ENCODE measurements at places on chromosomes 1 and 21.

- DNase-seq = no peak
These were observed 42.2 kb upstream of the ZNF326 start for GRCh38 chr1:89952605-89953130.

GRCh38 chr1:97340951-97341350 is 579.9 kb downstream of the DPYD start:
- DNase-seq = no peak

GRCh38 chr1:209307846-209308245 is 275.7 kb upstream of the CAMK1G start:
- DNase-seq = no peak

DNA sequence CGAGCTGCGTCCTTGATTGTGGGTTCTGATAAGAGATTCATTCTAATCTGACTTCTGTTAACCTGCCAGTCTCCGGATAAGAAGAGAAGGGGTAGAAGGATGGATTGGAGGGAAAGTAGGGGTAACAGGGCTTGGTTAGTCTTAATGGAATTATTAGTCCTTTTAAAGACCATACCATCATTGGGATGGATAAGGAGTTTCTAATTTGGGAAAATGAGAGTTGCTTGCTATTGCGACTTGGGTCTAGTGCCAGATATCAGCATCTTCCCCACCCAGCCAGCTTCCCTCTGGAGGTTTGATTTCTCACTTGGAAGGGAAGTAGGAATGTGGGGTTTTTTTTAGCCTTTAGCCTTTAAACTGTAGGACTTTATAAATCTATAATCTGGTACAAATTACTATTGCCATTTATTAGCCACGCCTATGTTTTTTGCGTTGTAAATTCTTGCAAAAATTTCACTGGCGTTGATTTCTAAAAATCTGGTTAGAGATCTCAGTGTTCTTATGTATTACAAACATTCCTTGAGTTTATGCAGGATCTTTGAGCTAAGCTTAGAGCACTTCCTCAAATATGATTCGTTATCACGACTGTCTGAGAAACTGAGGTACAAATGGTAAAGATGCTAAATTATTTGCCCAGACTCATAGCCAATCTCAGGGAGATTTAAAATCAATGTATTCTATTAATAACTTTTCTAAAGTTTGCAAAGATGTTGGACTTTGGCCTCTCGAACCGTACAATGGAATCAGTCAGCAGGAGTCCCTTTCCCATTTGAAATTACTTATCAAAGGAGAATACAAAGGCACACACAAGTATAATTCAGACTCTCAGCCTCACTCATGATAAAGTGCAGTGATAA is 1.3 kb downstream of the FAM20B start:
- no peak for DNase-seq

DNA sequence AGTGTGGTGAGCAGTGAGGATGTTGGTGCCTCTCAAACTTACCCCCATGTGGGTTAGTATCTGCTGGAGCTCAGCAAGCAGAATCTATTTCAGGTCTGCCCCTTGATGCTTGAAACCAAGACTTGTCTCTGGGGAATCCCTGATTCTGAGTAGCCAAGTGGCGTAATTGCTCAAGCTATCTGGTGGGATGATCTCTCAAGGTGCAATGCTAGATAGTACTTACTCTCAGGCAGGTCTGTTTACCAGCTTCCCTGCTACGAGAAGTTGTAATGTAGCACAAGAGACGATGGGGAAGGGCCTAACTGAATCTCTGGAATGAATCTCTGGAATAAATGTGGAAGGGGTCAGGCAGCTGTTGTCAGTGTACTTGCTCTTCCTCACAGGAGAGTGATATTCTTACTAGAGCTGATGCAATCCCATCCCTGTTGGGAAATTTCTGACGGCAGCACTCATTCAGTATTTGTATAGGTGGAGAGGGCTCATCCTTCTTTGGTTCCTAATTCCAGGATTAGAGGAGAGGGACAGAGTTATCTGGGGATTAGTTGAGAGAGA is 65.4 kb downstream of the MACF1 start:
- DNase-seq = no peak

DNA sequence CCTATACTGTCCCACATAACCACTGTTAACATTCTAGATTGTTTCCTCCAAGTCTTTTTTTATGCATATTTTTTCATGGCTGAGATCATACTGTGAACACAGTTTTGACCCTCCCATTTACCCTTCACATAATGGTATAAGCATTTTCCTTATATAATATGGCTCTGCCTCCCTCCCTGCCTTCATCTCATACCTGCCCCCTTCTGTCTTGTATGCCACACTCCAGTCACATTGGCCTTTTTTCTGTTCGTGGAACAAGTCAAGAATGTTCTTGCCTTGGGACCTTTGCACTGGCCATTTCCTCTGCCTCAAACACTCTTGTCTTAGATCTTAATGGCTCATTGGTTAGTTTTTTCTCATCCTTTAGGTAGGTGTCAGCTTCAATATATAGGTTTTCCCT is 24.3 kb upstream of the ELAVL4 start:
- DNase-seq = no peak

- DNase-seq = no peak
These were observed 126.2 kb upstream of the ETS2 start for GRCh38 chr21:38679534-38679933.

DNA sequence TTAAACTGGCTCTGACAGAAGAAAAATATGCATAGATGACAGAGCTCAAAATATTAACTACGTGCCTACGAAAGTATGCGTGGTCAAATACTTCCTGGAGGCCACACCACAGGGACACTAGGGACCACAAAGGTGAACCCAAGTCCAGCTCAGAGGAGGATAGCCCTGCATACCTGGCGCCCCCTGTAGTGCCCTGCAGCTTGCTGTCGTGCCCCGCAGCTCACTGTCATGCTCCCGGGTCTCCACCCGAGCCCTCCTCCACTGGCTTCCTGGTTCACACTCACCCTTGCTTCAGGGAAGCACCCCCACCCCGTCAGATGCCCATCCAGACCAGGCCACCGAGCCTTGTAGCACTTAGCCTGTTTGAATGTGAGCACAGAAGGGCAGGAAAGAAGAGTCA is 16.7 kb upstream of the NADK start:
- no peak for DNase-seq

GRCh38 chr1:178282949-178283367 is 189.1 kb downstream of the RASAL2 start:
- no peak for DNase-seq

Data from CD4-positive, alpha-beta T cell treated with Interleukin-4 for 4 hours (primary cell).